ENCODE measurements at places on chromosomes 4 and X.

GRCh38 chr4:52661966-52662690 lies 3.0 kb upstream of the USP46 start:
- DNase-seq, result no peak

DNA sequence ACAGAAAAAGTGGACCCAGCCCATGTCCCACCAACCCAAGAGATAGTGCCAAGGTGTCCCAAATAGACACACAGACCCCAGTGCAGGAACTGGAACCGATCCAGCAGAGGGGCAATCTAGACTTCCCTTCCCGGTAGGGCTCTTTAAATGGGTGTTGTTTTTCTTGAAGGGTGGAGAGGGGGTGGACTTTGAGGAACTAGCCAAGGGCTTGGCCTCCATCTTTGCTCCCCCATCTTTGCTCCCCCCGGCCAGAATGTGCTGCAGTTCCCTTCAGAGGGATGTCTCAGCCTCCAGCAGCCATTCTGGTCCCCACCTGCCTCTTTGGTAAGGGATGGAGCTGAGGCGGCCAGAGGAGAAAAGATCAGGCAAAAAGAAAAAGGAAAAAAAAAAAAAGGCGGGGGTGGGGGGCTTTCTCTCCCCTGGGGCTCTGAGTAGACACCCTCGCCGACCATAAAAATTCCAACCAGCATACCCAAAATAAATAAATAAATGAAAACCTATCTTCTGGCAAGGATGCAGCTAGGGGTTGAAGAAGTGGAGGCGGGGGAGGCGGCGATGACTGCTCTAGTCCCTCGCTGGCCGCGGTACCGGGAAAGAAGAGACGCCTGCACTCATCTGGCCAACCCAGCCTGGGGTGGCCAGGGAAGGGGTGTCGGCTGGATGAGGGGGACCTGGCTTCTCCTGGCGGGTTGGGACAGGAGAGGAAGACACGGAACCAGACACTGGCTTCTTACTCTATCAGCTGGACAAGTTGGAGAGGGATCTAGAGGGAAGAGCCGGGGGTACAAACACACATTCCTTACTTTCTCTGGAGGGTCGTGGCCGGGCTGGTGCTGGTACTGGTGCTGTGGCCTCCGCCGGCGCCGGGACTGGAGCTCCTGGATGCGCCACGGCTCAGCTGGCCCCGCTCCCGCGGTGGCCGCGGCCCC lies 38.5 kb upstream of the IQSEC2 start:
- no peak for DNase-seq

GRCh38 chr4:118086344-118086743 lies 52.1 kb downstream of the NDST3 start:
- DNase-seq, result no peak

- no peak for DNase-seq
Observed at GRCh38 chr4:183591301-183591700, 67.7 kb downstream of the RWDD4 start.

DNA sequence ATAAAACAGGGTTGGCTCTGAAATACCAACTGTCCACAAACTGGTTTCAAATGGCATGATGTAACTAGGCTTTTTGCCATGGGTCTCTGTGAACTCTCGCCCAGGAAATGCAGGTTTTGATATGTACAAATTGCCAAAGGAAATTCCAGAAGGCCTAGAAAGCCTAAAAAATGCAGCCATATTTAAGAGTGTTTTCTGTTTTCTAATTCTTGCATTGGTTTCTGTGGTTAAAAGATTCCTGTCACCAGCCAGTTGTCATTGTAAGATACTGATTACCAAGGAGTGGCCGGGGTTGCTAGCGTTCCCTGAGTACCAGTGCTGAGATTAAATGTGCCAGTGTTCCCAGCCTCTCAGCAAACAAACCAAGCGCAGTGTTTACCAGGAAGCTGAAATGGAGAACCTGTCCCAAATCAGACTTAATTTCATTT lies 53.9 kb upstream of the SORBS2 start:
- no peak for DNase-seq

- DNase-seq, result no peak
Observed at GRCh38 chr4:89723096-89723495, 113.9 kb downstream of the SNCA start.

GRCh38 chr4:77819404-77819842 lies 255 bp upstream of the CNOT6L start:
- no peak for DNase-seq

GRCh38 chr4:110621839-110622751 lies 782 bp downstream of the PITX2 start:
- DNase-seq, result no peak

GRCh38 chrX:72208126-72208800 lies 26.7 kb downstream of the PIN4 start:
- DNase-seq, result no peak

GRCh38 chr4:79864500-79865200 lies 208.4 kb downstream of the ANTXR2 start:
- DNase-seq, result no peak

Measured in stimulated activated CD4-positive, alpha-beta T cell treated with anti-CD3 and anti-CD28 coated beads, Interleukin-1b, Interleukin-23, amount 100 ng/mL, for 4 hours (primary cell).